ENCODE measurements at places on chromosomes 5 and 9.

GRCh38 chr9:4130166-4130565 lies 169.7 kb downstream of the GLIS3 start:
- DNase-seq, result no peak

- no peak for DNase-seq
These were observed 45.3 kb downstream of the FBXW11 start for GRCh38 chr5:171961117-171961516.

DNA sequence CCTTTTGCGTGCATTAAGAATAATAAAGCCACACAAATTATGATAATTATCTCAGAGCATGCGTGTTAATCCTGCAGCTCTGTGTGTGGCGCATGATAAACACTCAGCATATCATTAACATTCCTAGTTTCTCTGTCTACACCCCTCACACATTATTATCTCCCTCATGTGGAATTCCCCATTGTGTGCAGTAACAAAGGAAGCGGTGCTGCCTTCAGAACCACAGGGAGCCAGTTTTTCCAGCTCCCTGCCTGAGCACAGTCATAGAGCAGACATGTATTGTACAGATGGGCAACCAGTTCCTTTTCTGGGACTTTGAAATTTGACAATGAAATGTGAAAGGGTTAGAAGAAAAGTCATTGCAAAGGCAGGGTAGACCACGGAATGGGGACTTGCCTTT lies 1365.5 kb upstream of the CDH9 start:
- no peak for DNase-seq

DNA sequence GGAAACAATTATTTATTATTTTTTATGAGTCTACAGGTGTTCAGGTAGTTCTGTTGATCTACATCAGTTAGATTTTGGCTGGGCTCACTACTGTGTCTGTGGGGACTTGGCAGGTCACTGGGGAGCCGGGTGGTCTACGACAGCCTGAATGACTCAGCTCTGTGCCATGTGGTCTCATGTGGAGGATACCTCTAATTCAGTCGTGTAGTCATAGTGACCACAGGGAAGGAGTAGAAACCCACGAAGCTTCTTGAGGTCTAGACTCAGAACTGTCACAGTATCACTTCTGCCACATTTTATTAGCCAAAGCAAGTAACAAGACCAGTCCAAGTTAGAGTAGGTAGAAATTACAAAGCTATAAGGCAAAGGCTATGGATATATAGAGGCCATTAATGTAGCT lies 64.7 kb upstream of the GRAMD2B start:
- no peak for DNase-seq

GRCh38 chr9:21395778-21396717 lies 10.8 kb upstream of the IFNA2 start:
- no peak for DNase-seq

Measured in lower leg skin (tissue), 4 donors.